NCI-H2081 treated with DMSO at 0.1 percent for 48 hours (cell line): ENCODE measurements at places on chromosomes 2 and 18.

DNA sequence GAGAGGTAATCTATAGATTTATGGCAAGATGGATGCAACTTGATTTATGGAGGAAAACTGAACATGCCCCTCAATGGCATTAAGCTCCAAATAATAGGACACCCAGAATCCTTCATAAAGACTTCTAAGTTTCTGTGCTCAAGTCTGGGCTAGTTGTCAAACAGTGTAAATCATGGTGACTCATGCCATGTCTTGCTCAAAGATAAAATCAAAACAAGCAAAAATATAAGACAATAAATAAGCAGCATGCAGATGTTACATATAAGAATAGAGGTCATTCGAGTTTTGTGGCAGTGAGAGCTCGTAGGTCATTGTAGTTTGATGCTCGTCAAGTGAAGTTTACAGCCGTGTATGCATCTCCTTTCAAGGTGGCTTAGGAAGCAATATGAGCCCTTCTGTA lies 403.2 kb downstream of the THSD7B start:
- DNase-seq, result no peak

DNA sequence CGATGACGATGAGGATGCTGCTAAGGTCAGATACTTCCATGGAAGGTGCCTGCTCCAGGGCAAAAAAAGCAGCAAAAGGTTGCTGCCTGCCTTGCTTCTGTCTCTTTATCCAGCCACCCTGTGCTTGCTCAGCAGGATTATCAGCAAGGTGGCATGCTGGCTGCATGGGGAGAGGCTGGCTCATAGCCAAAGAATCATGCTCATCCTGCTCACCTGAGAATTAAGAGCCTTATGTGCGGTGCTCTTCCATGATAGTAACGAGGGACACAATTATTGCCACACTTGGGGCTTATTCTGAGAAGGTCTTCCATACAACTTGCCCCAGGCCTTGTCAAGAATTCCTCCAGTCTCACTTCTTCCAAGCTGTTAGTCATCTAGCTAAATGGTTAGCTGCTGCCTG lies 60.4 kb upstream of the SEC11C start:
- DNase-seq, result no peak

DNA sequence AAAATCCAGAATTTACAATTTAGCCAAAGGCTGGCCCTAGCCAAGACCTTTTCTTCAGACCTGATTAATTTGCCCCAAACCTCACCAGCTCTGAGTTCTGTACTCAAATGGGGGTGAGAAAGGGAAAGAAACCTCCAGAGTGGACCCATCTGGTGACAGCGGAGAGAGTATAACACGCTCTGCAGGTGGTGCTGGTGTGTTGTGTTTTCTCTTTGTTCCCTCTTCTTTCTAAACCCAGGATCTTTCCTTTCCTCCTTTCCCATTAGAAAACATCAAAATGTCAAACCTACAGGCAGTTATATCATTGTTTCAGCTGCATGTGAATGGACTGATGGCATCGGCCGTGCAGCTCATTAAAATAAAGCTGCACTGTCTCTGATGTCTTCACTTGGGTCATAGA lies 253.2 kb upstream of the SP5 start:
- DNase-seq, result no peak

- no peak for DNase-seq
Measured at GRCh38 chr2:220946552-220946951, 625.6 kb downstream of the EPHA4 start.

- no peak for DNase-seq
Measured at GRCh38 chr2:55047677-55048299, 2.5 kb downstream of the RTN4 start.

- no peak for DNase-seq
Measured at GRCh38 chr2:168165397-168165796, 82.0 kb downstream of the STK39 start.

DNA sequence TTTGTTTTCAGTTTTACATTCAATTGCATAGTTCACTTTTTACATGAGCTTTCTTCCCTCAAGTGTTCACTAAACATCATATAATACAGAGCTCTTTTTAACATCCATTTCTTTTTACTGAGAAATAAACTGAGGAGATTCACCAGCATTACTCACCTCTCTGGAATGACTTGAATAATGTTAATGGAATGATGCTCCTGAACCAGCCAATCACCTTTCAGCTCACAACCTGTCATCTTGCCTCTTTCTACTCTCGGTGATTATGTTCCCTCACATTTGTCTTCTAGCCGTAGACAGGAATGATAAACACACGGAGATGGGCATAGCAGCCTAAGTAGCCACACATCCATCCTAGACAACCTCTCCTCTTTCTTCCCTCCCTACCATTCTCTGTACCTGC lies 301.7 kb downstream of the PAX3 start:
- DNase-seq, result no peak

DNA sequence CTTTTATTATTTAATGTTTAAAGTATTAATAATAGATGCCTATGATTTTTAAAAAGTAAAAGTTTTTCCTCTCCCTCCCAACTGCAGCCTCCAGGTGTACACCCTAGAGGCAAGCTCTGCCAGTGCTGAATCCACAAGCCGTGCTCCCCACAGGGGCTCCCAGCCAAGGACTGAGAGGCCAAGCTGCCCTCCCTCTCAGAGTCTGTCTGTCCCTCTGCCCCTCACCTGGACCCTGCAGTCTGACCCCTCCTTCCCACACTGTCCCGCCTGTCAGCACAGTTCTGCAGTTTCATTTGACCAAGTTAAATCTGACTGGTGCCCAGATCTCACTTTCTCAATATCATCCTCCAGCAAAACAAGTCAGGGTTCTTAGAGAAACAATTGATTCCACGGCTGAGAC lies 14.8 kb upstream of the PROC start:
- DNase-seq, result no peak

DNA sequence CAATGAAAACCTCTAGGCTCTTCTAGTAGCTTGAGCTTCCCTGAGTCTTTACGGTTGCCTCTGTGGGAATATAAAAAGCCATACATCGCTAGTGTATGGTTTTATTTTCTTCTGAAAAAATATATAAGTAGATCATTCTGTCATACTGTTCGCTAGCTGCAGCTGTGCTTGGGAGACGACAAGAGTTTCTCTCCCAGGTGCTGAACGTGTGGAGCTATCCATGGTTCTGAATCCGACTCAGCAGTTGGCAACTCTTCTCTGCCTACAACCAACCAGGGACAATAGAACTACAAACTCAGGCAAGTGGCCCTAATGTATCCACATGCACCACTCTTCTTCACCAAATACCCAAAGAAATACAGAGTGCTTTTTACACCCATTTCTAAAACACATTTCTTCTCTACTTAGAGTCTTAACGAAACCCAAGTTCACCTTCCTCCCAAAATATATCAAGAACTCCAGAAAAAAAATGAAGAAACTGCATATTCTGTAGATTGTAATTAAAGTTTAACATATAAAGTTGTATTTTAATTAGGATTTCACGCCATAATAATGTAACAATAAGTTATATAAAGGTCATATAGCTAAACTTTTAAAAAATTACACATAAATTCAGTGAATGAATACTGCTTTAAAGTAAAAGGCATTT lies 2.2 kb upstream of the KCNH7 start:
- no peak for DNase-seq

GRCh38 chr2:99933894-99934650 lies 208.3 kb downstream of the AFF3 start:
- DNase-seq, result no peak

DNA sequence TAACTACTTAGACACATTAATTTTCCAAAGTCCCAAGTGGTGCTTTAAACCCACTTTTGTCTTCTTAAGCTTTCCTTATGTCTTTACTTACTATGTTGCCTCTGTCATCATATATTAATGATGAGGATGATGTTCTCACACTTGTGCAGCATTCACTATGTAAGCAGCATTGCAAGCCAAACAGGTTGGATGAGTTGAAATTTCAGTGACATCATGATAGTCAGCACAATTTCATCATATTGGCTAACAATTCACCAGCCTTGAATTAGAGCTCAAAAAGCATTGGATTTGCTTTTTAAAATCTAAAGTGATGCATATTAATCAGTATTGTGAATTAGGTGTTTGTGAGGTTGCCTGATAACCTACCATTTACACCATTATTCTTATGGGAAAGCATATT lies 7.7 kb downstream of the APLF start:
- no peak for DNase-seq

- no peak for DNase-seq
Measured at GRCh38 chr2:217993817-217994463, 8.9 kb downstream of the TNS1 start.

DNA sequence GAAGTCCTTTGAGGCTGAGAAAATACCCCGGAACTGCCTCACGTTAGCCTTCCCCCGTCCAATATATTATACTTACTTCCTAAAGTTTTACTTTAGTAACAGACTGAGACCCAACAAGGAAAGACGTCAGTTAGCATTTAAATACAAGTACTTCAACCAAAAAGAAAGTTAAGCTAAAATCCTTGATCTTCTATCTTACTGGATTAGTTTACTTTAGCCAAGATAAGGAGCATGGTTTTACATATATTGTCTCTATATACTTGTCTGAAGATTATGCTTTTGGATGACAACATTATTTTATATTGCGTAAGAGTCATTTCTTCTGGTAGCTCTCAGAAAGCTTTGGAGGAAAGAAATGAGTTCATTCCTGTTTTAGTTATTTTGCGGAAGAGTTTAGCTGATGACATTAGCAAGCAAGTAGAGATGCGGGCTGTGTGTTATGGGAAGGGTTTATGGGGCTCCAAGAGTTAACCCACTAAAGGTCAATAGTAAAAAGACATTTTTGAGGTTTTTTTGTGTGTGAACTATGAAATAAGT lies 532.9 kb downstream of the ZNF516 start:
- DNase-seq, result no peak

- DNase-seq, result no peak
Measured at GRCh38 chr2:43123486-43123885, 102.9 kb downstream of the ZFP36L2 start.

- no peak for DNase-seq
Measured at GRCh38 chr2:112737542-112738232, 16.9 kb downstream of the NT5DC4 start.

DNA sequence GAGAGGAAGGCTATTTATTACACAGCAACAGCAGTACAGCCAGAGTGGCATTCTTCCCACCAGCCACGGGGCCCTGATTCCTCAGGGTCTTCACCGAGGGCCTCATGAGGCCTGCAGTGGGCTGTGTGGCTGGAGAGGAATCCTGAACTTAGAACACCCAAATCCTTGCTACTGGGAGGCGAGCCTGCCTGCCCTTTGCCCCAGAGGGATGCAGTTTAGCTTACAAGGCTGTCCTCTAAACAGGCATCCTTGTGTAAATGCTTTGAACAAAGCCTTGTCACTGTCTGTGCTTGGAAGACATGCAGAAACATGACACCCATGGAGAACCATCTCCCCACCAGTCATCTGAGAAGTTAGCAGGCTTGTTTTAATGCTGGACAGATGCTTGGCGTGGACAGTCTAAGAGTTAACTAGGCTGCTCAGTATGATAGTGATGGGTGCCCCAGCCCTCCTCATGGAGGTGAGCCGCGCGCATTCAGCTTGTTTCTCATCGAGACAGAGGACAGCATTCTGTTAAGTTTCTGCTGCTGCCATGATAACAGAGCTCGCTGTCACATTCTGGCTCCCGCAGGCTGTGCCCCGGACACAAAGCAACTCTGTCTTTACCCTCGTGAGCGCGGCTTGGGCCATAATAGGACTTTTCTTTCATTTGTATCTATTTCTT lies 42.9 kb downstream of the ADI1 start:
- DNase-seq, result no peak

- DNase-seq, result no peak
Measured at GRCh38 chr2:146893500-146894041, 951.3 kb upstream of the ACVR2A start.

- DNase-seq, result no peak
Measured at GRCh38 chr2:23053601-23054000, 331.4 kb upstream of the KLHL29 start.
